ENCODE measurements at places on chromosomes 1 and 21.

DNA sequence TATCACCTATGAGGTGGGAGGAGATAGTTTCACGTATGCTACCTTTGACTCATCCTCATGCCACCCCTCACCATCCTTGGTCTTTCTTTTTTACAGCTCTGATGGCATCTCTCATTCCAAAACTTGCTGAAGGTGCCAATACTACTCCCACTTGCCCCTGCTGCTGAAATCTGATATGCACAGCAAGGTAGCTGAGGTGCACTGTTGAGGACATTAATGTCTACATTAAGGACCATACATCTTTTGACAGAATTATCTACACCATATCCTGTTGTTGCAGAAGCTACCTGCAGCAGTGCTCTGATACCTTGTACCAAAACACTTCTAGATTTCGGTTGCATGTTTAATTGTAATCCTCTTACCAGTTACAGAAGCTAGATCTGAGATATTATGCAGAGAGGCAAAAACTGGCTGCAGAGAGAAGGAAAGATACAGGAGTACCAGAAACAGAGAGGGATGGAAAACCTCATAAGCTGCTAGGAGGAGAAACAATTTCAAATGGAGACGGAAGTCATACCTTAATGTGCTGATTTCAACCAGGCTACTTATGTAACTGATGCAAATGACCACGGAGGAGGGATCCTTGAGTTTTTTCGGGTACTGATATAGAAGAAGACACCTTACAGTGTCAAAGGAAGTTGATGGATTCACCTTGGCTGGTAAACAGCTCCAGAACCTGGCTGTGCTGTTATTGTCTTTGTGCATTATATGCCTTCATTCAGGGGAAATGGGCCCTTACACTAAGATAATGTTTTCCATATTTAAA is 19.3 kb upstream of the PTPRC start:
- DNase-seq, result no peak

DNA sequence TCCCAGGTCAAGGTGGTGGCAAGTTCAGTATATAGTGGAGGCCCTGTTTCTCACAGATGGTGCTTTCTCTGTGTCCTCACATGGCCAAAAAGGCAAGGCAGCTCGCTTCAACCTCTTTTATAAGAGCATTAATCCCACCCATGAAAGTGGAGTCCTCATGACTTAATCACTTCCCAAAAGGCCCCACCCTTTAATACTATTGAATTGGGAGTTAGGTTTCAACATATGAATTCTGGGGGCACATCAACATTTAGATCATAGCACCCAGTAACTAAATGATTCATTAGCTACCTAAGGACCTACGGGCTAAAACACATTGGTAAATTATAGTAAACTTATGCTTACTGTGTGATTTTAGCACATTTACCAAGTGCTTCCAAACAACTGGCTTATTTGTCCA is 317.9 kb downstream of the LTN1 start:
- DNase-seq, result no peak

GRCh38 chr1:86061551-86061990 is 95.0 kb downstream of the COL24A1 start:
- DNase-seq, result no peak

GRCh38 chr1:183302452-183303322 is 115.5 kb downstream of the NMNAT2 start:
- no peak for DNase-seq

DNA sequence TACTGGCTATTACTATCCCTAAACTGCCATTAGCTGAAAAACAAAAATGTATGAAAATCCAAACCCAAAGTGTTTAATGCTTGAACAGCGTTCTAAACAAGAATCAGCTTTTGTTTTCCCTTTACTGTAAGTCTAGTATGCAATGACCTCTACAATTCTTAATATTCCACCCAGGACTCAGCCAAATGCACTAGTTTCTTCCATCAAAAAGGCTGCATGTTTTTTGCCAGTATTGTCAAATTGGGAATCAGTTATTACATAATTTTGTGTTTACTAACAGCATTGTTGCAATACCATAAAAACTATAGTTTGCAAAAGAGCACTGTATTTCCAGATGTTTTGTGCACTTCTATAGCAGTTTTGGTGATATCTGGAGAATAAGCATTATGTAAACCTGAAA is 634.5 kb downstream of the LTN1 start:
- no peak for DNase-seq

- no peak for DNase-seq
These were observed 23.2 kb downstream of the NENF start for GRCh38 chr1:212455803-212456528.

DNA sequence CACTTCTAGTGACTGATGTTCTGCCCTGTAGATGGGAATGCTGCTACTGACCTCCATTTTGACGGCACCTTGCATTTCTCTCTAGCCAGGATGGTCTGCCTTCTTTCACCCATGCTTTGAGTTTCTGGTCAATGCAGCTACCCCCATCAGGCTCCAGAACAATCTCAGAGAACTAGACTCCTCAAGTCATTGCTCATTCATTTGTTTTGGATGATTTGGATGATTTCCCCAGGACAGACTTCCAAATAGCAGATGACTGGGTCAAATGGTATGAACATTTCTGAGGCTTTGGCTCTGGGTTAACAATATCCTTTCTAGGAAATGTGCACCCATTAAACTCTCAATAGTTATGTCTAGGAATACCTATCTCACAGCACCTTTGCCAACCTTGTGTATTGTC is 63.9 kb downstream of the CSMD2 start:
- DNase-seq, result no peak

GRCh38 chr1:9187004-9187403 is 47.6 kb upstream of the H6PD start:
- DNase-seq, result no peak

GRCh38 chr21:35829067-35829466 is 231.3 kb downstream of the SETD4 start:
- no peak for DNase-seq

- no peak for DNase-seq
These were observed 55.3 kb downstream of the ETS2 start for GRCh38 chr21:38861056-38861455.
